ENCODE measurements at places on chromosomes 16 and 17.

GRCh38 chr17:83196024-83196365 is 116.6 kb downstream of the METRNL start:
- no peak for DNase-seq

DNA sequence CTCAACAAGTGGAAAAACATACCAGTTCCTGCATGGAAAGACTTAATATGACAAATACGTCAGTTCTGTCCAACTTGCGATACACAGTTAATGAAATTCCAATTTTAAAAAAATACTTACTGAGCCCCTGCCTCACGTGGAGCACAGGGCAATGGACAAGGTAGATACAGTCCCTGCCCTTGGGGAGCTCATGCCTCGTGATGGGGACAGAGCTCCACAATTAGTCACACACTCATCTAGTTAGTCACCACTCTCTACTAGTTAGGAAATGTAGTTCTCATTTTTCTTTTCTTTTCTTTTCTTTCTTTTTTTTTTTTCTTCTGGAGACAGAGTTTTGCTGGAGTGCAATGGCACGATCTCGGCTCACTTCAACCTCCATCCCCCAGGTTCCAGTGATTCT is 74.7 kb upstream of the CDH5 start:
- DNase-seq = no peak

DNA sequence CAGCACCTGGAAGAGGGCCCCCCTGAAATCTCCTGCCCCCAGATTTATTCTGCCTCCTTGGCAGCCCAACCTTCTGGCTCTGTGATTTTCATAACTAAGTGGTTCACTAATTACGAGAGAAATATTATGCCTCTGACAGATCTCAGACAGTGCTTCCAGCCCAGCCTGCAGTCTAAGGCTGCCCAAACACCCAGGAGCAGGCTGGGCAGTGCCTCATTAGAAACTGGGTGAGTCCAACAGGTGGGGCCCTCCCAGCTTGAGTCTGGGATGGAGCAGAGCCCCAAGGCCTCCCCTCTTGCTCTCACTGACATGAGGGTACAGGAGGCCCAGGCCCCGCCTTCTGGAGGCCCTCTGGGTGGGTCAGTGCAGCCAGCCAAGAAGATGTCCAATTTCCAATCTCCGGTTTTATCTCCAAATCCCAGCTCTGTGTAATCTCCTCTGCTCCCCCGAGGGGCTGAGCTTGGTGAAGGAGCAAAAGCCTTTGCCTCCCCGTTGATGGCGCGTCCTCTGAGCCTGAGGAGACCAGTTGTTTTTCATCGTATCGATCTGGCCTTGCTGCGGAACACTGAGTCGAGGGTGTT is 20.1 kb upstream of the ABCC3 start:
- DNase-seq = no peak

DNA sequence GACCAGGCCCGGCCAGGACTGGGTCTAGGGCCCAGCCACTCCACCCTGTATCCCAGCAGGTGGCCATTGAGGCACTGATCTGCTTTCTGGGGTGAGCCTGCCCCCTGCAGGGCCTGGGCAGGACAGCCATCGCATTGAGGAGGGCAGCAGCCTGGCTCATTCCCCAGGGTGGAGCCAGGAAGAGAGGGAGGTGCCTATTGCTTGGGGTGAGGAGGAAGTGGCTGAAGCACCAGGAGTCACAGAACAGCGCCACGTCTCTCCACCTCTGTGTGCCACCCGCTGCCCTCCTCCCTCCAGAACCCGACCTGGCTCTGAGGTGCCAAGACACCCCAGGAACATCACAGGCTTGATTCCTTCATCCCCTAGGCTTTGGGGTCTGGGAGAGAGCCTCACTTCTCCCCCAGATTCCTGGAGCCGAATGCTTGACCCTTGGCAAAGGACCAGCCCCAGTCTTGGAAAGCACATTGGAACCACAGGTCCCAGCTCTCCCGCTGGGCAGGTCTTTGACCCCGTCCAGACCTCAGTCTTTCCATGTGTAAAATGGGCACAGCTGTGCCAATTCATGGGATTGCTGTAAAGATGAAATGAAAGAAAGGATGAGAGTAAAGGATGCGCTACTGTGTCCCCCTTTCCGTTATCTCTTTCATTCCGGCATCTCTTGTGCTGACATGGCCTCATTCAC is 7.2 kb upstream of the KRT36 start:
- peak; percentile 70 for DNase-seq

- no peak for DNase-seq
Measured at GRCh38 chr17:44465276-44465675, 37.9 kb downstream of the GPATCH8 start.

DNA sequence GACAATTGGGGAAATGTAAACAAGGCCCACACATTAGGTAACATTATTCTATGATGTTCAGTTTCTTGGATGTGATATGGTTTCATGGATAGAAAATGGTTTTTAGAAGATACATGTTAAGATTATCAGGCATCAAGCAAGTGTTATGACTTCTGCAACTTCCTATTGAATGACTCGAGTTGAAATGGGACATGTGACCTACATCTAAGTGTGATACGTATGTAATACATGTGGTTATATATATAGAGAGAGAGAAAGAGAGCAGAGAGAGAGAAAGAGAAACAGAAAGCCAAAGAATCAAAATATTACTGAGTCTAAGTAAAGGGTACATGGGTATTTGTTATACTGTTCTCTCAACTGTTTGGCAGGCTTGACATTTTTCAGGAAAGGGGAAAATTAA is 1.7 kb downstream of the TMEM170A start:
- DNase-seq = peak; percentile 47

DNA sequence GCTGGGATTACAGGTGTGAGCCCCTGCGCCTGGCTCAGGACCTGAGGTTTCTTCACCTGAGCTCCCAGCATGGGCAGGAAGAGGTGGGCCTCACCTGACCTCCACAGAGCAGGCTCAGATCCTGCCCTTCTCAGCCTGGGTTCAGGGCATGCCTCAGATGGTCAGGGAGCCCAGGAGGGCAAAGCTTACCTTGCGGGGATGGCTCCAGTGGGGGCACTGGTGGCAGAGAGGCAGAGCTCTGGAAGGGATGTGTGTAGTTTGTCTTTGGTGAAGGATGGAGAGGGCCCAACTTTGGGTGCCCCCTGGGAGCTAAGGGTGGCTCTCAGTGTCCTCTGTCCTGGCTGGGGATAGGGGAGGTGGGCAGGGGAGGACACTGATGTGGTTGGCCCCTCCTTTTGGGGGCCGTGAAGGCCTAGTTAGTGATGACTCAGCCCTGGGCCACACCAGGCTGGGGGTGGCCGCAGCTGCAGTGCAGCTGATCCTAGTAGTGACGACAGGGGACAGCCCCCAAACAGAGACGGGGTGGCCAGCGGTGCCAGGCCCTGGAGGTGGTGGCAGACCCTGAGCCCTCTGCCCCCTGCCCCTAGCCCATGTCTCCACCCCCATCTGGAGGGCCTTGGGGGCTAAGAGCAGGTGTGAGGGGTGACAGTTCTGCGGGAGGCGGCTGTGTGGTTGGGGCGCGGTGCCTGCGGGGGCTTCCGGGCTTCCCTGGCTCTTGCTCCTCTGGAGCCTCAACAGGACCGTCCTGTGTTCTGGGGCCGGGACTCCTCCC is 5.8 kb downstream of the NHERF2 start:
- no peak for DNase-seq

- DNase-seq = no peak
Measured at GRCh38 chr16:2371421-2371820, 30.9 kb upstream of the ABCA3 start.

DNA sequence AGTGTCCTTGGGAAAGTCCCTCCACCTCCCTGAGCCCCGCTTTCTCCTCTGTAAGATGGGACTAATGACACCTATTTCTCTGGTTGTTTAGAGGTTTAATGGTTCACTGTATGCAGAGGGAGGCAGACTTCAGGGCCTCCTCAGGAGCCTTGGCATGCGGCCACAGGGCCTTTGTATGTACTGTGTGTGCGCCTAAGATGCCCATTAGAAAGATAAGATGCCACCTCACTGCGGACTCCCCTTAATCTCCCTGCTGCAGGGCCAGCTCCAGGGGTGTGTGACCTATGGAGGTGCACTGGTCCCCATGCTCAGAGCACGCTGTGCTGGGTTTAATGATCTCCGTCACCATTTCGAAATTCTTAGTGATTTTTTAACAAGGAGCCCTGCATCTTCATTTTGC is 59.3 kb downstream of the TMEM235 start:
- DNase-seq = no peak

DNA sequence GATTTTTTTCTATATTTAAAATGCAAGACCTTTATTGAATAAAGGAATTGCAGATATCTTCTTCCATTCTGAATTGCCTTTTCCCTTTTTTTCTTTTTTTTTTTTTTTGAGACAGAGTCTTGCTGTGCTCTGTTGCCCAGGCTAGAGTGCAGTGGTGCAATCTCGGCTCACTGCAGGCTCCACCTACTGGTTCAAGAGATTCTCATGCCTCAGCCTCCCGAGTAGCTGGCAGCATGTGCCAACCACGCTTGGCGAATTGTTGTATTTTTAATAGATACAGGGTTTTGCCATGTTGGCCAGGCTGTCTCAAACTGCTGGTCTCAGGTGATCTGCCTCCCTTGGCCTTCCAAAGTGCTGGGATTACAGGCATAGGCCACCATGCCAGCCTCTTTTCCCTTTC is 151.5 kb downstream of the CEP112 start:
- no peak for DNase-seq

- DNase-seq = peak; percentile 11
Measured at GRCh38 chr17:82457073-82457928, 1.2 kb upstream of the NARF start.

DNA sequence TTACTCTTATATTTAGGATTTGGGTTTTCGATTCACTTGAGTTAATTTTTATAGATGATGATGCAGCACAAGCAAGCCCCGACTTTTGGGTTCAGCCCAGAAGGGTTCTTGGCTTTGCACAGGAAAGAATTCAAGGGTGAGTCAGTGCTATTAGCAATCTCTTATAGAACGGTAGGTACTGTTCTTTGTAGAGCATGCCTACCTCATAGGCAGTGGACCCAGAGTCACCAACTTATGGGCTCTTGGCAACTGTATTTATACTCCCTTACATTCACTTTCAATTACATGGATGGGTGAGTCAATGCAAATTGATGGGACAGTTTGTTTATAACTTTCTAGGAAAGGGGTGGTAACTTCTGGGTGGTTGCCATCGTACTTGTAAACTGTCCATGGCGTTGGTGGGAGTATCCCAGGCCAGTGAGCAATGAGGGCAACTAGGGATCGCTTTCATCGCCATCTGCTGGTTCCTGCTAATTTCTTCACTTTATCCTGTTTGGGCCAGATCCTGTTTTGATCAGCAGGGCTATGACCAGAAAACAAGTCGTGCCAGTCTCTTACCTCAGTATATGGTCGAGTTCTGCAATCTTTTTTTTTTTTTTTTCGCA is 362.6 kb downstream of the CNTNAP4 start:
- no peak for DNase-seq

Measured in CD4-positive, alpha-beta T cell treated with Interleukin-1 beta for 1 hour (primary cell).